ENCODE measurements at places on chromosomes 6 and 20.
A peak's percentile ranks its signal among the peaks of the same experiment; 100 is the strongest.

DNA sequence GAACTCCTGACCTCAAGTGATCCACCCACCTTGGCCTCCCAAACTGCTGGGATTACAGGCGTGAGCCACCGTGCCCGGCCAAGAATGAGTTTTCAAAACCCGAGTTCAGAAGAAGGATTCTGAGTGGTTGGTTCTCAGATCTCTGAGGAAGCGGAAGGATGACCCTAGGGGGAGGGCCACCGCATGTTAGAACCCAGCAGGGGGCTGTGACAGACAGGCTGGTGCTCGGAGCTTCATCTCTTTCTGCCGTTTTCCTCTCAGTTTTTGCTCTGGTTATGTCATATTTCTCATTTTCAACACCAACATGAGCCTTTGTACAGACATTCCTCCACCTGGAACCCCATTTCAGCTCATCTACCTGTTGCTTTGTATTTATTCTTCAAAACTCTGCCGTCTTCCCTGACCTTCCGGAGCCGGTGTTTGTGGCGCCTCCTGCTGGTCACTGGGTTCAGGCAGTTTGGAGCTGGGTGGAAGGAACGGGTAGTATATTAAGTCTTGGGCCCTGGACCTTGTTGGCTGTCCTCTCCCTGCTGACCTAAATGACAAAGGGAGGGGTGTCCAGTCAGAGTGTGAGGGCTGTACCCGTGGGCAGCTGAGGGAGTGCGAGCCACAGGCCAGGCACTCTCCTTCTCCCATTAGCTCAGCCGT is at the start of gene DEFB123:
Gene DEFB123, plus strand, starts transcription at position 621 of the 648 bp plus-strand sequence. CDS start 67 bp downstream, outside the sequence.
- no peak for DNase-seq

GRCh38 chr6:16761471-16762267 is 409 bp upstream of the ATXN1 start:
- DNase-seq: peak; percentile 95

DNA sequence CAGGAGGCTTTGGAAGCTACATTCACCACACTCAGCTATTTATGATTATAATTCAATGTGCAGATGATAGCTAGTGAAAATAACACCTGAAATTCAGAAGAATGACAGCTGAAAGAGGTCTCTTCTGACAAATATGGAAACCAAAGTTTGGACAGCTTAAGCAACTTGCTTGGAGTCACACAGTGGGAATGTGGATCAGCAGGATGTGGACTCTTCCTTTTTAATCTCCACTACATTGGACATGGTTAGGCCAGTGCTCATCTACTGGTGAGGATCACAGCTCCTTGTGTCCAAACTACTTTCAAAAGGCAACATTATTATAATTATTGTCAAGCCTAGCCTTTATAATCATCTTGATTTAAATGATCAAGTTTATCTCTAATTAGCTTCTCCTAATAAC is 10.4 kb downstream of the TRAPPC3L start:
- no peak for DNase-seq

DNA sequence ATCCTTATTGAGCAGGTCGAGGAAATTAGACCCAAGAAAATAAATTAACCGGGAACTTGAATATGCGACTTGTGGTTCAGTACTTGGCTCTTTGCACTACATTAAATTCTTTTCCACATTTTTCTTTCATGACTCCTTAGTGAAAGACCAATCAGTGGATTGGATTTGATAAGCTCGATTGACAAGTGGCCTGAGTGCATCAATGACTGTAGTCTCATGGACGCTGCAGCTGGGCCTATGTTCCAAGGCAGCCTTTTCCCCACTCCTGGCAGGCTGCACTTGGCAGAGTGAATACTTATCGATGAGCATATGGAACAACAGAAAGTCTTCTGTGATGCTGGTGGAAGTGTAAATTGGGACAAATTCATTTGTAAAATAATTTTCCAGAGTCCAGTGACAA is 210.8 kb upstream of the EXOC2 start:
- no peak for DNase-seq

GRCh38 chr6:63543001-63543400 is 29.3 kb upstream of the LOC128125822 start:
- no peak for DNase-seq

DNA sequence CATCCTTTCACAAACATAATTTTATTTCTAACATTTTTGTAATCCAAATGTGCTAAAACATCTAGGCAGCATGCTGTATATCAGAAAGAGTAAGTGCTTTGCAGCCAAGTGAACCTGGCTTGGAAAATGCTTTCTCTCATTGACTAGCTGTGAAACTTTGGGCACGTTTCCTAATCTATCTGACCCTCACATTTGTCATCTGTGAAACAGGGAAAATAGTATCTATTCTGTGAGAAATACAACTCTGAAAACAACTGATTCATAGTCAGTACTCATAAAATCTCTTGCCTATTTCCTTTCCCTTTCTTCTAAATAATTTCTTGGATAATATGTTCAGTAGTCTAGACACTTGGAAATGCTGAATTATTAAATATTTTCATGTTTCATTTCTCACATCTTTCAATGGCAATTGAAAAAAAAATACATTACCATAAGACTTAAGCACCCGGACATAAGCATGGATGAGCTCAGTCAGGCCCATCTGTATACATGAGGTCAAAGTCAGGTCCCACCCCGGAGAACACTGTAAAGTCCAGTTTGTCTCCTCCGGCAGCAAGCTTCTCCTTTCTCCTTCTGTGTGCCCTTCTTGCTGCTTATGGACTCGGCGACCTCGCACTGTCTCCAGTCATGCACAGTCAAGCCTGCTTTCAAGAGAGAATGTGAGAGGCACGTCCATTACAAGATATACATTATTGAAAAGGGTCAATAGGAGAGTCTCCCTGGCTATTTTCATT is 455.0 kb upstream of the SOX4 start:
- no peak for DNase-seq

DNA sequence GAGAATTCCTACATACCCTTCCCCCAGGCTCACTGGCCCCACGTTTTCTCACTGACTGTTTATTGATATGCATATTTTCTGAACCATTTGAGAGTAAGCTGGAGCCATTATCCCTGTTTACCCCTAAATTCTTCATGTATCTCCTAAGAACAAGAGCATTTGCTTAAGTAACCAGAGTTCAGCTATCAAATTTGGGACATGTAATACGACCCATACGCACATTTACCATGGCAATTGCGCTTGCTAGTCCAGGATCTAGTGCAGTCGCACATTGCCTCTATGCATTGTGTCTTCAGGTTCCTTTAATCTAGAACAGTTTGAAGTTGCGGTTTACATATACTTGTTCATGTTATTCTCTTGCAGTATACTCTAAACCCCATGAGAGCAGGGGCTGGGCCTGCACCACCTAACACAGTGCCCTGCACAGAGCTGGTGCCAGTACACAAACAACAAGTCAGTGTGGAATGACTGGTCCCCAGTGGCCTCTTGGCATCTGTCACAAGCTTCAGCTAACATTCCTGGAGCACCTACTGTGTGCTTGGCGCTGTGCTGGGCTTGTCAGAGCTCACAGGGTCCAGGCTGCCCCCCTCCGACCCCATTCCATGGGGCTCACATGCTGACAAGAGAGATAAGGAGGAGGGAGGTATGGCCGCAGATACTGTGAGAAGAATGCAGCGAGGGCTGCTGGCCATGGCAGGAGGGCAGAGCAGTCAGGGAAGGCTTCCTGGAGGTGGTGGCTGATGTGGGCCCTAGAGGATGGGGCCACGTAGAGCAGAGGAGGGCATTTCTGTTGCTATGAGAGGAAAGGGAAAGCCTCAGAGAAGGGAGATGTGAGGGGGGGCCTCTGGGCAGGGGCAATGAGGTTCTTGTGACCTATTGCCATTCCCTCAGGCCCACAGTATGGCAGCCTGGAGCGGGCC is 28.1 kb downstream of the SPDEF start:
- DNase-seq: no peak

GRCh38 chr6:151108548-151108947 is 131.2 kb upstream of the AKAP12 start:
- no peak for DNase-seq

DNA sequence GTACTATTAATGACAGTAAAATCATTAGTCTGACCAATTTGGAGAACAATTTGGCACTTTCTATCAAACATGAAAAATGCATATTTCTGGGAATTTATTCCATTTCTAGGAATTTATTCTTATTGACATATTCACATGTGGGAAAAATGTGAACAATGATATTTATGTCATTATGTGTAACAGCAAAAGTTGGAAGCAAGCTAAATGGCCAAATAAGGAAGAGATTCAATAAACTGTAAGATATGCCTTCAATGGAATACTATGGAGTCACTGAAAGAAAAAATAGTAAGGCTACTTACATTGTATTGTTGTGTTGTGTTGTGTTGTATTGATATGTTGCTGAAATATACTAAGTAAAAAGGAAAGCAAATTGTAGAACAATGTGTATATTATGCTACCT is 100.5 kb upstream of the EDN1 start:
- no peak for DNase-seq

DNA sequence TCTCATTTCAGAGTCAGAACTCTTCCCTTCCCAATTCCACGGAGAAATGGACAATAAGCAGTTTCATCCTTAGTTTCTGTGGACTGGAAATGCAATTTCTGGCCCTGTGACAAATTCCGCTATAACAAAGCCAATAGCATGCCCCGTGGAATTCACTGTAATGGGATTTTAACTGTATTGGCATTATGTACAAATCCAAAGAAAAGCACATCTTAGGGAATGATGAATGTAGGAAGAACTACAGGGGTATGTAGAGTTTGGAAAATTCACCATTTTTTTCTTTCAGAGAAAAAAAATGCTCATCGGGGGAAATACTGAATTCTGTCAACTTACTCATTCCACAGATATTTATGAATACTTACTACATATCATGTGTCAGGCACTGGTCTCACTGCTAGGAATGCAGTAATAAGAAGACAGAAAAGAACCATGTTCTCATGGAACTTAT is 43.5 kb downstream of the KIF6 start:
- DNase-seq: no peak

DNA sequence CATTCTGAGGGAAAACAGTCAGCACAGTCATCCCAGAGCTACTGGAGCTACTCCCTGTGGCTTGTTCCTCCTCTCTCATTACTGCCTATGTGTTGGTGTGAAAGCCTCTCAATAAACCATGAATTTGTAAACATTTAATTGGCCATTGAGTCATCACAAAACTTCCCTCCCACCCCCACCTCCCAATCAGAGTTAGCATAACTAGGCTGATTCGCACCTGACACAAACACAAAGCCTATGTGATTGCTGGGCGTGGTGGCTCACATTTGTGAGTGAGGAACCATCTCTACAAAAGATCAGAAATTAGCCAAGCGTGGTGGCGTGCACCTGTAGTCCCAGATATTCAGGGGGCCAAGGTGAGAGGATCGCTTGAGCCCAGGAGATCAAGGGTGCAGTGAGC is 17.1 kb upstream of the SNTA1 start:
- no peak for DNase-seq

GRCh38 chr6:10411971-10412460 is 2.9 kb downstream of the TFAP2A start:
- DNase-seq: no peak

GRCh38 chr6:165571068-165571682 is 91.9 kb downstream of the PDE10A start:
- DNase-seq: no peak

- peak; percentile 76 for DNase-seq
Measured at GRCh38 chr6:116444092-116444491, 17.1 kb upstream of the CALHM6 start.

DNA sequence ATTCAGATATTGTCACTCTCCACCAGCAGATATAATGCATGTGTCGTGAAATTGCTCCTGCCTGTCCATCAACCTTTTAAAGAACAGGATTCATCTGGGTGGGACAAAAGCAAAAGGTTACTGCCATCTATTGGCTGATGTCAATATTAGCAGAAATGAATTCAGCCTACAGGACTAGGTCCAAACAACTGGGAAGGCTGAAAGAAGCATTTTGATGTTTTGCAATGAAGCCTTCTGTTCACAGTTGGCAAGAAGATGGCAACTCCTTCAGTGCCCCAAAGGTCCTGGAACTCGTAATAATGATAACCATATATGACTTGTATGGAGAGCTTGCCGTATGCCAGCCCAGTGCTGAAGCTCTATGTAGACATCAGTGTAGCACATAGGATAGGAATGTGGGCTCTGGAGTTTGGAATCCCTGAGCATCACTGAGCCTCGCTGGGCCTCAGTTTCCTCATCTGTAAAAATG is 7.5 kb downstream of the BCAS1 start:
- peak; percentile 86 for DNase-seq

GRCh38 chr6:85920782-85921181 is 278.1 kb upstream of the SYNCRIP start:
- DNase-seq: no peak

DNA sequence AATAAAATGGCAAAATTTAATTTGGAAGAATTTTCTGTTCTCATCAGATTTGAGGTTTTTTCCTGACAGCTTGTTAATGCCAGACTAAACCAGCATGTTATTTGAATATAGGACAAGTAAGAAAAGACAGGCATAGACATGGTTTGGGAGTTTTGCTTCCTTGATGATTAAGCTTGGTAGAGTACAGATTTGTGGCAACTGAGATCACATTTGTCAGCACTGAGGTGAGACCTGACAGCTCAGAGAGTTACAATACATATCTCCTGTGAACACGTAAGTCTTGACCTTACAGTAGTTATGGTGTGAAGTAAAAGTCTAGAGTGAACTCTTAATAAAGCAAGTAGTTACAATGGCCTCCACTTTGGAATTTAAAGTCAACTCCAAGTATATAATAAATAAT is 34.5 kb downstream of the CENPW start:
- no peak for DNase-seq

- no peak for DNase-seq
Measured at GRCh38 chr6:70479236-70479635, 65.9 kb downstream of the FAM135A start.

DNA sequence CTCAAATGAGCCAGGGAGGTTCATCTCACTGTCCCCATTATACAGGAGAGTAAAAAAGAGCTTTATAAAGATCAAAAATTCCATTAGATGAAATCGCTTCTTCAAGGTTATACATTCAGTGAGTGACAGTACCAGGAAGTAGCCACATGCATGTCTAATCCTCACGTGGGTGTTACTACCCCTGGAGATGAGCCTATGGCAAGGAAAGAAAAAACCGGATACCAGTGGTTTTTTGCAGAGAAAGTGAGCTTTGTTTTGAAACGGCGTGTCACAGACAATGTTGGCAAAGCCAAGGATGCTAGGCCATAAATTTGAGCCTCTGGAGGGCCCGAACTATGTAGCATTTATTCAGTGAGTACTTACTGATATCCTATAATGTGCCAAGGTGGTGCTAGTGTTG is 215.0 kb upstream of the RIN2 start:
- no peak for DNase-seq

DNA sequence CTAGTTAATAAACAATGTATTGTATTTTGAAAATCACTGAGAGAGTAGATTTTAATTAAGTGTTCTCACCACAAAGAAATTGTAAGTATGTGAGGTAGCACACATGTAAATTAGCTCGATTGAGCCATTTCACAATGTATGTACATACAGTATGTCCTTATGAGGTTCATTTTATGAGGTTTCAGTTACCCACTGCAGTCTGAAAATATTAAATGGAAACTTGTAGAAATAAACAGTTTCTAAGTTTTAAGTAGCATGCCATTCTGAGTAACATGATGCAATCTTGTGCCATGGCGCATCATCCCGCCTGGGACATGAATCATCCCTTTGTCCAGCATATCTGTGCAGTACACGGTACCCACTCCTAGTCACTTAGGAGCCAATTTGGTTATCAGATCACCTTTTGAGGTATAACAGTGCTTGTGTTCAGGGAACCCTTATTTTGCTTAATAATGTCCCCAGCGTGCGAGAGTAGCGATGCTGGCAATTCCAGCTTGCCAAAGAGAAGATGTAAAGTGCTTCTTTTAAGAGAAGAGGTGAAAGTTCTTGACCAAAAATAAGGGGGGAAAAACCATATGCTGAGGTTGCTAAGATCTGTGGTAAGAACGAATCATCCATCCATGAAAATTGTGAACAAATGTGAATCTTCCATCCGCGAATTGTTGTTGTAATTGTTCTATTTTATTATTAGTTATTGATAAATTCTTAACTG is 64.7 kb downstream of the KCNS1 start:
- peak; percentile 31 for DNase-seq
